CD4-positive, alpha-beta T cell treated with Interleukin-17A for 1 hour (primary cell): ENCODE measurements at places on chromosomes 12 and 14.
A peak's percentile ranks its signal among the peaks of the same experiment; 100 is the strongest.

DNA sequence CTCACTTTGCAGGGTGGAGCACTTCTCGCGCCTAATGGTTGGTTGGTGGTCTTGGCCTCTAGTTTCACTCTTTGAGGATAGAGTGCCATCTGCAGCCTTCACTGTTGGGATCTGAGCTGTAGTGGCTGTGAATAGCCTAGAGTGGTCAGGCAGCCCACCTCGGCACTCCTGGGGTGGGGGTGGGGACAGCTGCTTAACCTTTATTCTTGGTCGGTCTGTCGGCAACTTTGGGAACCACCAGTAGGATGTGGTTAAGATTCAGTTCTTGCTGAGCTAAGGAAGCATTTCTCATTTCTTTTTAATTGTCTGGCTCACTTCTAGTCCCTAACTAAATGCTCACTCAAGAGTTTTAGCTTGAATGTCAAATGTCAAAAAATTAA is 21.1 kb downstream of the TMBIM6 start:
- peak; percentile 38 for DNase-seq

DNA sequence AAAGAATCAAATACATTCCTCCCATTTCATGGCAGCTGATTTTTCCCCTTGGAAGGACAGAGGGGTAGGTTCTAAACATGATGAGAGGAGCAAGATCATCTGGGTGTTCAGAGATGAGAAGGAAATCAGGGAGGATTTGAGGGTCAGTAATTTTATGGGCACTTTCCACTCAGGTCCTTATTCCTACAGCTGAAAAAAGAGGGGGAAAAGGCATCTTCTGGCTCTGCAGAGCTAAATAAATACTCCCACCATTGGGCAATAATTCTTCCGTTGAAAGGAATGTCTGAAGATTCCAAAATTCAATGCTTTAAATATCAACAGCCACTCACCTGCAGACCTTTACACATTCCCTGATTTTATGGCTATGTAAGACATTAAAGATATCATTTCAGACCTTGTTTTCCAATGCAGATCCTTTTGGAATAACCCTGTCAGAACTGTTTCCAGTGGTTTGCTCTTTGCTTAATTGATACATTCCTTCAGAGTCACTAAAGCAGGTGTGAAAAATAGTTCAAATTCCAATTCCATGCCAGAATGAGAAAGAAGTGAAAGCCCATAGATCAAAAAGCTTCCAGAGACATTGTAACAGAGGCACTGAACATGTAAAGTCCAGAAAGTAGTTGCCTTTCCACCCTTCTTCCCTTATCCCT is 233.3 kb upstream of the KRR1 start:
- DNase-seq = no peak

GRCh38 chr12:52242442-52243258 is 9.6 kb downstream of the KRT7 start:
- no peak for DNase-seq

DNA sequence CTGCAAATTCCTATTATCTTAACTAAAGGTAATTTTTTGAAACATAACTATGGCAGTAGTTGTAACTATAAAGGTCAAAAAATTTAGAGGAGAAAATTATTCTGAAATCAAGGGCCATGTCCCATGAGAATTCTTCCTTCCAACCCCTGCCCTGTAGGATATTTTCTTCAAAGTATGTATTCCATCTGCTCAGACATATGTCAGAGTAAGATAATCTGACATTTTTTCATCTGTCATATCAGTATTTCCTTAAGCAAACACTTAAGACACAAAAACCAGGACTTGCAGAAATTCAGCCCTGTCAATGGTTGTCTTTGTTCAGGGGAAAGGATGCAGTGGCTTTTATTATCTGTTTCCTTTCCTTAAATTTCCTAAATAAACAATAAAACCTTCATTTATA is 36.3 kb downstream of the ACSS3 start:
- no peak for DNase-seq

DNA sequence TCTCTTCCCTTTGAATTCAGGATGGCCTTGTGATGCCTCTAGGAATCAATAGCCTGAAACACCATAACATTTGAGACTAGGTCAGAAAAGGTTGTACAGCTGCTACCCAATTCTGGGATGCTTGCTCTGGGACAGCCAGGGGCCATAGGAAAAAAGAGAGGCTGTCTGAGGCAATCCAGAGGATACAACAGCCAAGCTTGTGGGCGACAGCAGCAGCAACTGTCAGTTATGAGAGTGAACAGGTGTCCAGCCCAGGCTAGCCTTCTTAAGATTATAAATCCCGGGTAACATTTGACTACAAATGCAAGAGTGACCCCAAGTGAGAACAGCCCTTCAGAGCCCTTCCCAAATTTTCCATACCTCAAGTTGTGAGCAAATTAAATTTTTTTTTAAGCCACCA is 11.1 kb downstream of the DCN start:
- no peak for DNase-seq

GRCh38 chr14:54784060-54784459 is 118.6 kb downstream of the GCH1 start:
- no peak for DNase-seq

- no peak for DNase-seq
Measured at GRCh38 chr12:1763153-1763552, 57.2 kb upstream of the LRTM2 start.

DNA sequence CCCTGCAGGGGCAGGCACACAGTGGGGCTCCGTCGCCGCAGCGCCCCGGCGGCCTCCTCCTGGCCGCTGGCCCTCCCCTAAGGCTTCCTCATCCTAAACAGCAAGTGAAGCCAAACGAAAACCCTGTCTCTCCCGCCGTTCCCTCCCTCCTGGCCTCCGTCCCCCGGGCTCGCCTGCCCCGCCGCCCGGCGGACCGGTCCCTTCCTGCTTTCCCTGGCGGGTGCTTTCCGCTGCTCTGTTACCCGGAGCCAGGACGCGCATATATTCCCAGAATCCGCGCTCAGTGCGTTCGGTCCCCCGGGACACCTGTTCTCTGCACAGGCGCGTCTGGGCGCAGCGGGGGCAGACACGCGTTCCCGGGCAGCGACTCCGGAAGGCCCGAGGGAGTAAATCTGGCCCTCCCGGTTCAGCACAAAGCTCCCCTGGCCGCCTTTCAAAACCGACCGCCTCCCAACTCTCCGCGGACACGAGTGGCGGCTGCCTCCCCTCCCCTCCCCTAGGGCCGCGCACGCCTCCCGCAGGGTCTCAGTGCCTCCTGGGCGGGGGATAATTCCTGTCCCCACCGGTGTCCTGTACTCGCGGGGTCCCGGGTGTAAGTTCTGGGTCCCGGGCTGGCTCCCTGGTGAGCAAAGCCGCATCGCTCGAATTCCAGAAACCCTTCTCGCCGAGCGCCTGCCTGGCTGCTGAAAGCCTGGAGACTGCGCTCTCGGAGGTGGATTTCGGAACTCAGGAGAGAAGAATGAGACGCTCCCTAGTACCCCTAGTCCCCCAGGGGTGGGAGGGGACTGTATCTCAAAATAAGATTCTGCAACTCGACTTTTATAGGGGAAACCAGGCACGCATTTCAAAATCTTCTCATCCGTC is 21.4 kb upstream of the CEP170B start:
- DNase-seq = no peak

DNA sequence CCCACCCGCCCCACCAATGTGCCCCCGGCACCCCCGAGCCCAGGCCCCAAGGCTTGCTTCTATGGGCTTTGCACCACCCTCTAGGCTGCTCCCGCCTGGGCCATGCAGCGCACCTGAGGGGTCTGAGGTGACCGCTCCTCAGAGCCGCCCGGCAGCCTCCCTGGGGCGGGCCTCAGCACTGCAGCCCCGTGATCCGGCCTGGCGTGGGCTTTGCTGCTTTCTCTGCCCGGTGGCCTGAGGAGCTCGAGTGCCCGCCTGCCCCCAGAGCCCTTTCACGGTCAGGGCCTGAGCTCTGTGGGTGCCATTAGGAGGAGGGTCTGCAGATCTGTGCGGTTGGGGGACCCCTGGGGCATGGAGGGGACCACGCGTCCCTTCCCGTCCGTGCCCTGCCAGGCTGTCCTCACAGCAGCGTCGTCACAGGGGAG is 6.2 kb downstream of the MTA1 start:
- DNase-seq = no peak

GRCh38 chr14:45698462-45699134 is 445.6 kb upstream of the MIS18BP1 start:
- no peak for DNase-seq

DNA sequence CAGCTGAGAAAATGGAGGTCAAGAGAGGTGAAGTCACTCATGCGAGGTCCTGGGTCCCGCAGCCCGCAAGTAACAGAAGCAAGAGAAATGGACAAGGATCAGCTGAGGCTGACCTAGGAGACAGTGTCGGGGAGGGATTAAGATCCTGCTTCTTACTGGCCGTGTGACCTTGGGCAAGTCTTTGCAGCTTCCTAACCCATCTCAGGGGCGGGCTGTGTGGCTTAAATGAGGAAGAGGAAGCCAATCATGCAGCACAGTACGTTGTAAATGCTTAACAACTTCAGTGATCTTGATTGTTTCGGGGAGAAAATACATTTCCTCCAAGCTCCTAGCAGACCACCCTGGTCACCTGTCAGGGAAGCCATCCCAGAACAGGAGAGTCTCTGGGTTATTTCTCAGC is 7.1 kb upstream of the PGF start:
- DNase-seq = no peak

DNA sequence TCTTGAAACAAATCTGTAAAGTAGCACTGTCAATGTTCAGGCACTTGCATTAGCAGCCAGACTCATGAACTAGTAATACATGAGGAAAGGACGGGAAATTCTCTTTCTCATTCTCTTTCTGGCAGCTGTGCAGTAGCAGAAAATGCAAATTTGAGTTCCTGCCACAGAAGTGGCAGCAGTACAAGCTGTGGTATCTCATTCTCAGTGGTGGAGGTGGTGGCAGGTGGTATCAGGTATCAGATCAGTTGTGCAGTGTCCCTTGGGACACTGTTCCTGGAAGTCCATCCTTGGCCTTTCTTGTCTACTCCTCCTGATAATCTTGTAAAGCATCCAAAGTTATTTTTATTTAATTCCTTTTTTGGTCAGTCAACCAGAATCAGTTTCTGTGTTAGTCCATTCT is 103.0 kb downstream of the C12orf42 start:
- no peak for DNase-seq

GRCh38 chr12:92648242-92649031 is 54.4 kb upstream of the PLEKHG7 start:
- DNase-seq = no peak

GRCh38 chr12:100141998-100142850 is 450 bp downstream of the BLTP3B start:
- no peak for DNase-seq

DNA sequence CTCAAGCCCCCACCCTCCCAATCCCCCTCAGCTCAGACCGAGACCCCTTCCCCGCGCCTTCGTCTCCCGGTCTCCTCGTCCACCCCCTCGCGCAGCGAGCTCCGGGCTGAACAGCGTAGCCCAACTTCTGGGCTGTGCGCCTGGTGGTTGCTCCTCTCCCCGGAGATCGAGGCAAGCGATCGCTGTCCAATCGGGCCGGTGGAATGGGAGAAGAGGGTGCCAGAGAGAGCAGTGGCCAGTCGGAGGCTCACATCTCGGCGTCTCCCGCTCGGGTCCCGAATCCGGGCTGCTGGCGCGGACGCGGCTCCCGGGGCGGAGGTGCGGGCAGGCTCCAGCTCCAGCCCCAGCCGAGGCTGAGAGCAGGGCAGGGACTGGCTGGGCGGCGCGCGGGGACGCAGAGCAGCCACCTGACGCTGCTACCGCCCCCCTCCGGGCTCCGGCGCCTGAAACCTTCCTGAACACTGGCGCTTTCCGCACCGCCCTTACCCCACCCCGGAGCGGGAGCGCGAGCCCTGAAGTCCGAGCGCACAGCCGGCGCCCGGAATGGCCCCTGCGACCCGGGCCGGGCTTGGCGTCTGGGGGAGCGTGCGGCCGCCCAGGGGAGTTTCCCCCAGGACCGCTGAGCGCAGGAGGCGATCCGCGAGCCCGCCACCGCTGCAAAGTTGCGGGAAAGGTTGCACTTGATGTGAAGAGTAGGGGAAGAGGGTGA is 508 bp upstream of the KCNH5 start:
- no peak for DNase-seq

GRCh38 chr14:92352158-92352985 is 29.4 kb downstream of the SLC24A4 start:
- DNase-seq = no peak

- no peak for DNase-seq
Measured at GRCh38 chr12:123696207-123696606, 15.9 kb upstream of the ATP6V0A2 start.
